Endodermal cell (in vitro differentiated cells): ENCODE measurements at places on chromosomes 4 and X. TPM values are rescaled to one million over a fixed set of nuclear protein-coding genes. Genes with fewer than 3 reads are reported as not detected.

DNA sequence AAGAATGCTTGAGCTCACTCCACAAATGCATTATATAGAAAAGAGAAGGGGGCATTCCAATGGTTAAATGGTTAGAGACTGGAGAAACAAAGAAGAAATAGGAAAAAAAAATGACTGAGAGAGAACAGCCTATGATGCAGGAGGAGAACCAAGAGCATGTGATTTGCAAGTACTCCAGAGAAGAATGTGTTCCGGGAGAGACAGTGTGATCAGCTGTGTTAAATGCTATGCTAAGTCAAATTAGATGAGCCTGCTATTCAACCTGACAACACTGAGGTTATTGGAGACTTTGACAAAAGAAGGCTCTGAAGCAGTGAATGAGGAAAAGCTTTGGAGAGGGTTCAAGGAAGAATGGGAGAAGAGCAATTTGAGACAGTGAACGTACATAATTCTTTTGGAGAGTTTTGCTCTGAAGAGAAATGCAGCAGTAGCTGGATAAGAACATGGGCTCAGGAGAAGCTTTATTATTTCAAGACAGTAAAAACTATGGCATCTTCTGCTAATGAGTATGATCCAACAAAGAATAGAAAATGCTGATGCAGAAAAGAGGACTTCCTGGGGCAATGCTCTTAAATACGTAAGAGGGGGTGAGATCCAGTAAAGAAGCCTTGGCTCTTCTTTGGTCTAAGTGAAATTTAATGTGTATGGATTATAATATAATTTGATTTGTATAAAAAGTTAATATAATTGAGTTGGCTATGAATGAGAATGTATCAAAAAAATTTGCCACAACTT lies 66.3 kb downstream of the PPP3CA start:
- no peak overlapping the region for H3K27ac ChIP-seq
- H3K27me3 ChIP-seq, result no peaks in the 10 kb centered on the region
- no peak overlapping the region for H3K4me3 ChIP-seq
- DNase-seq, result no peak
- H3K36me3 ChIP-seq, result no peaks in the 10 kb centered on the region

DNA sequence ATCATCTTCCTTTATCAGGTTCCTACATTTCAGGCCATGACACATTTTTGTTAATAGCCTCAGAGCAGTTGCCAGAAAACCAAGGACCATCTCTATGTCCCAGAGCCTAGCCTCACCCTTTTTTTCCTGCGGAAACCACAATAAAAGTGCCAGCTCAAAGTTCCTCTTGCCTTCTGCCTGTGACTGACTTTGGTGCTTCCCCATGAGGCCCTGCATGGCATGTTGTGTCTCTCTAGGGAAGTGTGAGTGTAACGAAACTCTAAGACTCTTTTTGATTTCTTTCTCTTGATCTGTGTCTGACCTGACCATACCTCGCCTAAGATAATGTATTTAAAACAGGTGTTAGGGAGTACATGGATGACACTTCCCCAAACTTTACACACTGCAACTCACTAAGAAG lies 642.3 kb upstream of the BOD1L1 start:
- no peak overlapping the region for H3K4me3 ChIP-seq
- no peaks in the 10 kb centered on the region for H3K4me1 ChIP-seq
- H3K27ac ChIP-seq, result no peak overlapping the region
- H3K27me3 ChIP-seq, result no peaks in the 10 kb centered on the region

DNA sequence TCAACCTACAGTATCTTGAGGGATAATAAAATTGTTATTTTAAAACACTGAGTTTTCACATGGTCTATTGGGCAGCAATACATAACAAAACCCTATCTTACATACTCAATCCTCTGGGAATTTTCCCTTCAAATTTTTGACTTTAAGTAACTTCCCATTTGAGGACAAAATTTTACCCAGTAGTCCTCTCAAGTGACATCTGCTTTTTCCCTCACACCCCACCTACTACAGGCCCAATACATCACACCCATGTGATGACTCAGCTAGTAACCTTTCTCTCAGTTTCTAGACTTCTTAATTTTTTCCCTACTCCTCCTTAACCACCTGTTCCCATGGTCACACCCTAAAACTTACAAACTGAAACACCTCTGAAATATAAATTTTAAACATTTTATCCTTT lies 12.2 kb upstream of the RAP1GDS1 start:
- H3K27me3 ChIP-seq, result no peaks in the 10 kb centered on the region
- H3K36me3 ChIP-seq, result no peaks in the 10 kb centered on the region
- H3K4me3 ChIP-seq, result no peak overlapping the region
- no peak for DNase-seq

DNA sequence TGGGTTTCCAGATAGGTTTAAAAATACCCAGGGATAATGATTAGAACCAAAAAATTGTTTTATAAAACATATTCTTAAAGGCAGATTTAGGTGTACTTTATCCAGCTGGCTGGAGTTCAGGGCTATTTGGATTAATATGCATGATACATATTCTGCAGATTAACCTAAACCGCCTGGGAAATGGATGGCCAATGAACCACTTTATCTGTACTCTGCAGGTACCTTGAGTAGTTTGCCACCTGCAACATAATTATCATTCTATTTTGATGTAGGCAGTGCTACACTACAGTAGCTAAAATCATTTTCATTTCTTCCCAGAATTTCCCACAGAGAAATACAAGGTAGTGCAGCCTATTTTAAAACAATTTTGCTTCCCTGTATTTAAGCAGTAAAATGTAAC lies 683.2 kb upstream of the GNPDA2 start:
- DNase-seq, result no peak
- no peak overlapping the region for H3K27ac ChIP-seq
- no peaks in the 10 kb centered on the region for H3K27me3 ChIP-seq
- H3K4me1 ChIP-seq, result no peaks in the 10 kb centered on the region
- no peak overlapping the region for H3K4me3 ChIP-seq

DNA sequence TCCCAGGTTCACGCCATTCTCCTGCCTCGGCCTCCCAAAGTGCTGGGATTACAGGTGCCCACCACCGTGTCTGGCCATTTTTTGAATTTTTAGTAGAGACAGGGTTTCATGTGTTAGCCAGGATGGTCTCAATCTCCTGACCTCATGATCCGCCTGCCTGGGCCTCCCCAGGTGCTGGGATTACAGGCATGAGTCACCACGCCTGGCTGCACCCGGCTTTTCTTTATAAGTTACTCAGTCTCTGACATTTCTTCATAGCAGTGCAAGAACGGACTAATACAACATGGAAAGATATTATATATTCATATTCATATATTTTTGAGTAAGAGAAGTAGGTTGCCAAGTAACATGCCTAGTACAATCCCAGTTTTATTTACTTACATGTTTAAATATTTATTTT lies 22.9 kb downstream of the SHROOM3 start:
- peak overlapping the region; percentile 99 for H3K27ac ChIP-seq
- no peaks in the 10 kb centered on the region for H3K36me3 ChIP-seq
- H3K4me3 ChIP-seq, result no peak overlapping the region
- H3K4me1 ChIP-seq, result peaks cover 10% of the 10 kb centered on the region

GRCh38 chr4:47819178-47819577 lies 18.7 kb downstream of the CORIN start:
- no peaks in the 10 kb centered on the region for H3K4me1 ChIP-seq
- H3K27me3 ChIP-seq, result no peaks in the 10 kb centered on the region
- DNase-seq, result no peak
- no peak overlapping the region for H3K4me3 ChIP-seq
- no peaks in the 10 kb centered on the region for H3K36me3 ChIP-seq

Gene TMEM185A
- total RNA-seq, result 60.2 to 69.8 TPM (median 66.3 TPM) in 3 replicates

Gene BMPR1B
- 2.8 to 4.7 TPM (median 3.2 TPM) in 3 replicates for total RNA-seq

Gene MAGEB1
- total RNA-seq, result 0.18 TPM in 1 of 3 replicates, not detected in the others
